H1 (cell line): ENCODE measurements at places on chromosomes 1 and 21.

DNA sequence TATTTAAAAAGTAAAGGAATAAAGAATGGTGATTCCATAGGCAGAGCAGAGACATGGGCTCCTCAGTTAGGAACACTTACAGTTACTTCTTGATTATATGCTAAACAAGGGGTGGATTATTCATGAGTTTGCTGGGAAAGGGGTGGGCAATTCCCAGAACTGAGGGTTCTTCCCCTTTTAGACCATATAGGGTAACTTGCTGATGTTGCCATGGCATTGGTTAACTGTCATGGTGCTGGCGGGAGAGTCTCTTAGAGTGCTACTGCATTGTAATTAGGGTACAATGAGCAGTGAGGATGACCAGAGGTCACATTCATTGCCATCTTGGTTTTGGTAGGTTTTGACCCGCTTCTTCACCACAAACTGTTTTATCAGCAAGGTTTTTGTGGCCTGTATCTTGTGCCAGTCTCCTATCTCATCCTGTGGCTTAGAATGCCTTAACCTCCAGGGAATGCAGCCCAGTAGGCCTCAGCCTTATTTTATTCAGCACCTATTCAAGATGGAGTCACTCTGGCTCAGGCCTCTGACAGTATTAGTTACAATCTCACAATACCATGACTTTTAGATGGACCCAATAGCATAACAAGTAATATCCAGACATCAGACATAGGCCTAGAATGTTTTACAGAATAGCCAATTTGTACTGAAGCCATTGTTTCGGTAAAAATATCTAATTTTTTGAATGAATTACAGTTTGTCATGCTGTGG, 106.8 kb downstream of the ZBTB18 start:
- DNase-seq: no peak

DNA sequence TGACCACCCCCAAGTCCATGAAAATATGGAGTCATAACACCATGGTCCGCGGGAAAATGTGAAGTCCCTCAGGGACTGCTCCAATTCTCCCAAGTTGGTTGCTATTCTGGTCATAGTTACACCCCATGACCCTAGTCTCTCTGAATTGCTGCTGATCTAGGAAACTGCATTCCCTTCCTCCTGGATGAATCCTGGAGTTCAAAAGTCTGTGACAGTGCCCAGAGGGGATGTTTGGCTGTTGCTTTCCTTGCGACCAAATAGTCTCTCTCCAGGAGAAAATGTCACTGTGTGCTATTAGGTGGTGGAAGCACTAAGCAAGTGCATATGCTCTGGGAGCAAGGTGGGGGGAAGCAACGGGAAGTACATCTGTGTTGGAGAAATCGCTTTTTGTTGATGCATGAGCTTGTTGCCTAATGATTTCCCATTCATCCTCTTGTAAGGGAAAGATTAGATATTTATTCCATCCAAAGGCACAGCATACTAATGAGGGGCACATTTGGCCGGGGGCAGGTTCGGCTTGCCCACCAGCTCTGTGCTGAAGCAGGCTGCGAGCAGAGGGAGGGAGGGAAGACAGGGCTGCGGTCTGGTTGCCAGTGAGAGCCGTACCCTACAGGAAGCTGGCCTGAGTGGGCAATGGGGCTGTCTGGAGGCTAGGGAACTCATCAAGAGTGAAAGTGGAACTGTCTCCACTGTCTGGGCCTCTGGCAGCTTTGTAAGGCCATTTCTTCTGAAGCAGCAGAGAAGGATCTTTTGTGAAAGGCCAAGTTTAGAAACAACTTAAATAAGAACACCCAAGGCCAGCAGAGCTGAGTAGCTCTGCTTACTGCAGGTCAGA, 27.2 kb downstream of the SYT6 start:
- no peak for DNase-seq

DNA sequence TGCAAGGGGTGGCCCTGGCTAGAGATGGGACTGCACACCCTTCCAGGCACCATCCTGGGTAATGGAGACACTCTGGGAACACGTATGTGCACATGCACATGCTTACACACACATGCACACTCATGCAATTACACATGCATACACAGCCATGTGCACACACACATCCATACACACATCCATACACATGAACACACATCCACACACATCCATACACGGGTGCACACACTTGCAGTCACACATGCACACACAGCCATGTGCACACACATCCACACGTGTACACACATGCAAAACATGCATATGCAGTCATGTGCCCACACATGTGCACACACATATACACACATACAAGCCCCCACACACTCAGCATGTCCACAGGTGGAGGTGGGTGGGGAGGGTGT, 22.3 kb upstream of the POFUT2 start:
- no peak for DNase-seq

DNA sequence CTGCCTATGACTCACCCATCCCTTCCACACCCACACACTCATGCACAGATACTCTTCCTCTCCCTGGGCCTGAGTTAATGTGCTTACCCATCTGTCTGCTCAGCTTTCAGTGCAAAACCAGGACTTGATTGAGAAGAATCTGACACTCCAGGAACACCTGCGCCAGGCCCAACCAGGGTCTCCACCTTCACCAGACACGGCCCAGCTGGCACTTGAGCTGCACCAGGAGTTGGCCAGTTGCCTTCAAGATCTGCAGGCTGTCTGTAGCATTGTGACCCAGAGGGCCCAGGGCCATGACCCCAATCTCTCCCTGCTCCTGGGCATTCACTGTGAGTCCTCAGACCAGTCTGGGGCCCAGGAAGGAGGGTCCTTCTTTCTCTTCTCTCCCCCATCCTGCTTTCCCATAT, 3.5 kb upstream of the SH3BGRL3 start:
- no peak for DNase-seq

- no peak for DNase-seq
These were observed 1.6 kb downstream of the COLGALT2 start for GRCh38 chr1:184035719-184036516.

DNA sequence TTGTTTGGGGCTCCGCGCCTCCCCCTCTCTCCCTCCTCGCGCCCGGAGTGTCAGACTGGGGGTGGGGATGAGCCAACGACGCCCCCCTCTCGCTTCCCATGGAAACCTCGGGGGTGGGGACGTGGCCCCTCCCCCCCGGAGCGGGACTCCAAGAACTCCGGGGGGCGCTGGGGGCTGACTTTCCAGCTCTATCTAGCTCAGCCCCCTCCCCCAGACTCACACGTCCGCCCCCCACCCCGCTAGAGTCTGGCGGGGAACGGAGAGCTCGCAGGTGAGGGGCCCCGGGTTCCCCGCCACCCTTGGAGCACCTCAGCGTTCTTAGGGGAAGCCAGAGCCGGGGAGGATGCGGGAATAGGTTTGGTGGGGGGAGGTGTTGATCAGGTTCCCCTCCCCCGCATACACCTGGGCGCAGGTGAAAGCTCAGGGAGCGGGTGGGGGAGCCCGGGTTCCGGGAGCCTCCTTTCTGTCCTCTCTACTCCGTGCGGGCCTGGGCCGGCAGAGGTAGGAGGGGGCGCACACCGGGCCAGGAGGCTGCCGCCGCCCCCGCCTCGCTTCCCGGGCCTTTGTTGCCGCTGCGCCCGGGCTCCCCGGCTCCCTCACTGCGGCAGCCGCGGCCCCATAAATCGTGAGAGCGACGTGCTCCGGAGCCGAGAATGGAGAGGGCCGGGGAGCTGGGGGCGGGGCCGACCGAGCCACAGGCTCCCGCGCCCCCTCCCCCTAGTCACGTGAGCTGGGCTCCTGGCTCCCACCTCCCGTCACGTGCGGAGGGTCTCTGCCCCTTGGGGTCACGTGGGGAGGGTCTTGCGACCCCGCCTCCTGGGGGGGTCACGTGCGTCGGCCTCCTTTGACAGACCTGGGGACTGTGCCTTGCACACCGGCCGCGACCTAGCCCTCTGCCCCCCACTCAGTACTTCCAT, 1.9 kb downstream of the EFNA3 start:
- peak; percentile 93 for DNase-seq

DNA sequence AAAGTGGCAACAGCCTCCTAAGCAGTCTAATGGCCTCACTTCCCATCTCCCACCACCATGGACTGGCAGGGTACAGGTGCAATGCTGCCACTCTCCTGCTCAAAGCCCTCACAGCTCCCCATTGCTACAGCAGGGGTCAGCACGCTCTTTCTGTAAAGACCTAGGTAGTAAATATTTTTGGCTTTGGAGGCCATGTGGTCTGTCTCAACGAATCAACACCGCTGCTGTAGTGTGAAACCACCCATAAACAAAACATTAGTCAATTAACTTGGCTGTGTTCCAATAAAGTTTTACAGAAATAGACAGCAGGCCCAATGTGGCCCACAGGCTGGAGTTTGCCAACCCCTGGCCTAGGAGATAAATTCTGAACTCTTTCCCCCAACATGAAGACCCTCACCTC, 44.6 kb upstream of the TMEM125 start:
- no peak for DNase-seq
